ENCODE measurements at places on chromosomes 1 and 21. TPM values are rescaled to one million over a fixed set of nuclear protein-coding genes. Genes with fewer than 3 reads are reported as not detected.

The PTGS2 gene
- 0.12 TPM for polyA plus RNA-seq

The TFF2 gene
- polyA plus RNA-seq: not detected

The ZNF648 gene
- not detected for polyA plus RNA-seq

The TSPEAR gene
- not detected for polyA plus RNA-seq

The AKR7A3 gene
- polyA plus RNA-seq: 2.9 TPM

The ORC1 gene
- polyA plus RNA-seq: 0.48 TPM

The OLFML3 gene
- polyA plus RNA-seq: not detected

The FABP3 gene
- 5.8 TPM for polyA plus RNA-seq

The MRAP gene
- polyA plus RNA-seq: not detected

The HAPLN2 gene
- 24.6 TPM for polyA plus RNA-seq

The TMCC2 gene
- 32.2 TPM for polyA plus RNA-seq

The ADORA3 gene
- polyA plus RNA-seq: not detected

The FAM72C gene
- polyA plus RNA-seq: not detected

Measured in neural cell (in vitro differentiated cells).